ENCODE measurements at places on chromosomes 2 and 18.
A peak's percentile ranks its signal among the peaks of the same experiment; 100 is the strongest.

DNA sequence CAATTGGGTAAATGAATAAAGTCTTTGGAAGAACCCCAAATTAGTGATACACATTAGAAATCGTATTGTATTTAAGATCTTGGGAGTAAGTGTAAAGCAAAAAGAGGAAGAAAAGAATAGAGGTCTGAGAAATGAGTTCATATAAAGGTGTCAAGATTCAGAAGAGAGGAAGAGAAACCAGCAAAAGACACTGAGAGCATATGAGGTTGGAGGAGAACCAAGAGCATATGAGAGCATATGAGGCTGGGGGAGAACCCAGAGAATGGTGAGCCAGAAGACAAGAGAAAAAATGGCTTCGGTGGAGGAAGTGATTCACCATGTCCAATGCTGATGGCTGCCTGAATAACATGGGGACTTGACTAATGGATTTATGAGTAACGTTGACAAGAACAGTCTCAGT lies 620.1 kb upstream of the GCFC2 start:
- no peak for DNase-seq

DNA sequence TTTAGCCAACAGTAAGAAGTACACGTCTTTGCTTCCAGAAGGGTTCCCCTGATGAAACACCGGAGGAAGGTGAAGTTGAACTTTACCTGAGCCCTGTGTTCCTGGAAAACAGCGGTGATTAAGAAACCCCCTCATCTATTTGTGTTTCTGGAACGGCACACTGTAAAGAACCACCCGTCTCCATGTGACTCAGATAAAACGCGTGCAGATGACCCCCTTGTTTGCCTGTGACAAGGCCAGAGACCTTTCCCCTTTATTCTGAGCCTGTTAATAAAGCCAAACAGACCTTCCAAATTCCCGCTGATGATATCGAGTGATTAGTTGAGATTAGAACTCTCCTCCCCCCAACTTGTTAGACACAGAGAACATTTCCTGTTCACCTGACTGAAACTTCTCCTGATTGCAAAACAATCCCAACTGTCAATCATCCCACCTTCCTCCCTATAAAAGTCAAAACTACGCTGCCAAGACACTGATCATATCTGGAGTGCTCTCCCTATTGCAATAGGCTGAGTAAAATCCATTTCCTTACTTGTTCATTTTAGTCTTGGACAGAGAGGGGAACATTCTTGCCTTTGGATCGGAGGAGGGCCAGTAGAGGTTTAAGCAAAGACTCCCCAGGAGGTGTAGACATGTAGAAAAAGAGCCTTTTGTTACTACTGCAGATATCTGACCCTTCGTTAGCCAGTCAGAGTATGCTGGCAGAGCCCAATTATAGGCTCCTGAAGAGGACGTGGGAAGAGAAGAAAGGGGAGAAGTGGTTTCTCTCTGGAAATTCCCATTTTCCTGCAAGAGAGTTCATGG lies 914 bp upstream of the IWS1 start:
- DNase-seq: peak; percentile 72

DNA sequence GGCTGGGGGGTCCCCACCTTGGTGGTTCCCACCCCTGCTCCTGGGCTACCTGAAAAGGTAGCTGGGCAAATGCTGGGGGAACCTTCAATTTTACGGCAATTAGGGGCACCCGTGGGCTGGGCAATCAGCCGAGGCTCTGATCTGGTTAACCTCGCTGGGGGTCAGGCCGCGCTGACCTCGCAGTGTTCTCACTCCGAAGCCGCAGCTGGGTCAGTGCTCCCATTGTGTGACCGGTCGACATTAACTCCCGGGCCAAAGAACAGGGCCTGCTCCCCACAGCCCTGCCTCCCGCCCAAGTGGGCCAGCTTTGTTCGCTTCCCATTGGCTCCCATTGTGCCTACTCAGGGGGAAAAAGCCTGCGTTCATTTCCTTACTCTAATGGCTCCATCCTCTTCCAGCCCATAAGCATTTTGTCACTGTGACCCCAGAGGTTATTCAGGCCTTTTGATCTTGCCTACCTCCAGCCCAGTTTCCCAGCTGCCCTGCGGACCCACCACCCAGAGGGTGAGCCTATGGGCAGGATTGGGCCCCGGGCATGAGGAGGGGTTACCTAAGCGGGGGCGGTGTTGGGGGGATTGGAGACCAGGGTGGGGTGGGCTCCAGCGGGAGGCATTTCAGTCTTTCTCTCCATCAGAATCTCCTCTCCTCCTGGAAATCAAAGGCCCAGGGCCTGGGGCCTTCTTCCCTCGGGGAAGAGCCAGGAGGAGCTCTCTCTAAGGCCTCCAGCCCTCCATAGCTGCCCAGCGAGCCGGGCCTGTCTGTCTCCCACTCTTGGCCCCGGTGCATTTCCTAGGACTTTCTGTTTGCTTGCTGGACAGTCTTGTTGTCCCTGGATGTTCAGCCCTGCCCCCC lies 90.1 kb downstream of the MYCN start:
- DNase-seq: no peak

GRCh38 chr2:219441451-219442255 lies 7.0 kb downstream of the SPEG start:
- peak; percentile 18 for DNase-seq

- no peak for DNase-seq
These were observed 881.6 kb upstream of the PIK3C3 start for GRCh38 chr18:41073372-41073954.

DNA sequence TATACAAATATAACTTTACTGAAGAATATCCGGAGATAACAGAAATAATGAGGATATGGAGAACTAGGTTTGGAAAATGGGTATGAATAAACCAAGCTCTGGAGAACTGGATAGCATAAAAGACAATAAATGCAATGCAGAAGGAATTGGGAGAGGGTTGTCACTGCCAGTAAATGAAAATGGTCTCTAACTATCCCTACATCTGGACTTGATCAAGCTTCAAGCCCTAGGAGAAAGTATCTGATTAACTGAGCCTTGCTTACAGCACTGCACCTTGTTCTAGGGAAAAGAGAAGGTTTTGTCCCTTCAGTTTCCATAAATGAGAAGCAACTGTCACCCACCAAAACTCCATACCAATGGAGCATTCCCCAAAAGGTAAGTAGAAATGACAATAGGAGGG lies 514.6 kb upstream of the ZEB2 start:
- no peak for DNase-seq

DNA sequence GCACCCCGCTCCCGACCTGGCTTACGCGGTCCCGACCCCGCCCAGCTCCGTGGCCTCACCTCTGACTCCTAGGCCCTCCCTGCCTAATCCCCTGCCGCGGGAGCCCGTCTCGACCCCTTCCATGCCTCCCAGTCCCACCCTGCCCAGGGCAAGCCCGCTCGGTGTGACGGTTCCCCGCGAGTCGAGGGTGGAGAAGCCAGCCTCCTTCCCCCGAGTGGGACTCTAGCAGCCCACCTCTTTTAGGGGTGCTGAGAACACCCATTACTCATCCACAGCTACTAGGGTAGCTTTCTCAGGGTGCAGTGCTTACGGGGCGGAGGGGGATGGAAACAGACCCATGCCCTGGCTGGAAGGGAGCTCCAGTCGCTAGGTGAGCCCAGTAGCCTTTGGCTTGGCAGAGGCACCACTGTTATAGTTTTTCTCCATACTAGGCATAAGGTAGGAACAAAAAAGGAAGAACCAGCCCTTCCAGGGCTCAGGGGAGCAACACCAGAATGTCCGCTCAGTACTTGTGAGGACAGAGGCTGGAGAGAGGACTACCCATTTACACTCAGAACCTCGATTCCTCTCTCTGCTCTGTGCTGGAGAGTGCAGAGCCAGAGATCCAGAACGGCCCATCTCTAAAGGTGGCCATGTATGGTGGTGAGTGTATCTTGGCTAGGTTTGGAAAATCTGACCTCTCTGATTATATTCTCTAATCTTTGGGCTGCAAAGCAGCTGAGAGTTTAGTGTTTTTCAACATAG lies 606 bp downstream of the AGBL5 start:
- no peak for DNase-seq

DNA sequence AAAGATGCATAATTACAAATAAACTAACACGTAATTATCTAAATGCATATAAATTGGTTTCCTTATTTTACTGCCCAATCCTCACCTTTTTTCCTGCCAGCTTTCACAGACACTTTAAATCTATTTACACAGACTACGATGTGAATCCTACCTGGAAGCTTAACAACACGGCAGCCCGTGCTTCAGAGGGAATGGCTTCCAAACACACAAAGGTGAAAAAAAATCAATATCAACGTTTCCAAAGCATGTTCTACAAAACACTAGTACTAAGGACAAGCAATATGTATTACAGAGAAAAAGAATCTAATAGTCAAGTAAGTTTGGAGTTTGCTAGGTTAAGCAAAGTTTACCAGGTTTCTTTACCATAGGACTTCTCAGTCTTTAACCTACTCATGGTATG lies 4.4 kb downstream of the MAP4K3 start:
- no peak for DNase-seq

DNA sequence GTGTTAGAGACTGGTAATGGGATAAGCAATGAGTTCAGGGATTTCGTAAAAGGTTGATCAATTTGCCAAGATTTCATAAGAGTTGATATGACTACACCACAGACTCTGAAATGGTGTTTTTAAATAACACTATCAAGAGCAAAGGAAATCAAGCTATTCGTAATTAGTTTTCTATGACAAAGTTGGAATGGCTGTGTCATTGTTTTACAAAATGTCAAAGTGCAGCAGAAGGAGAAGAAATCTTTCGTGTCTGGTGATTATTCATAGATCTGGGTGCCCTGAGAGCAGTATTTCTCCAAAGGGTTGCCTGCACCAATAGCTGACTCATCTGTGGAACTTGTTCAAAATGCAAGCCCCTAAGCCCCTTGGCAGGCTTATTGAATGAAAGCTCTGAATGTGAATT lies 70.1 kb downstream of the NABP1 start:
- no peak for DNase-seq

DNA sequence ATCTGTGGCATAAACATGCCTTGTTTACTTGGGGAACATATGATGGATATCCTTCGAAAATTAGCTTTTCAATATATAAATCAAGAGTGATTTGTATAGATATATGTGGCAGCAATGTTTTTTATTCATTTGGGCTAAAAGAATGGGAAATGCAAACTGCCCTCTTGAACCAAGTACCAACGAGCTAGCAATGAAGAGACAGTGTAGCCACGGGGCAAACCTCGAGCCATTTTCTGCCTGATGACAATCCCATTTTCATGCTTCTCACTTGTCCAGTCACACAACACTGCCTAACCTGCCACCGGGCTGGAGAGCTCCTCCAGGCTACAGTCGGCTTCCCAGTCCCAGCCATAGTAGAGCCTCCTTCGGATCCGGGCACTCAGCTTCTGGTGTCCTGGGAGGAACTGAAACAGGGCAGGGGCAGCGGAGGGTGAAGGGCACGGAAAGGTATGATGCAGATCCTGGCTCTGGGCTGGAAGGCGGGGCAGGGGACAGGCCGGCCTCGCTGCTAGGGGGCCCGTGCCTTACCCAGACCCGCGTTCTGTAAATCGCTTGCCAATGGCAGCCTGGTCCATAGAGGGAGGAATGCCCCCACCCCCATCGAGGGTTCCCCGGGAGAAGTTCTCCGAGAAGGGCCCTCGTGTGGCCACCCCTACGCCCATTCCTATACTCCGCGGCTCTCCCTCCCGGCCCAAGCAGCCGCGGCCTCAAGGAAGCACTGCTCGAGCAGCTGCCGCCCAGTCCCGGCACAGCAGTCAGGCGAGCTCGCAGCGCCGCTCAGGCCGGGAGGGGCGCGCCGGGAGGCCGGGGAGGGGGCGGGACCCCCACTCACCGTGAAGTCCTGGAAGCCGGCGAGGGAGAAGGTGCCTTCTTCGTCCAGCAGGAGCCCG lies 552 bp downstream of the CNPPD1 start:
- DNase-seq: peak; percentile 21

GRCh38 chr18:32056613-32057358 lies 34.9 kb upstream of the RNF138 start:
- DNase-seq: no peak

DNA sequence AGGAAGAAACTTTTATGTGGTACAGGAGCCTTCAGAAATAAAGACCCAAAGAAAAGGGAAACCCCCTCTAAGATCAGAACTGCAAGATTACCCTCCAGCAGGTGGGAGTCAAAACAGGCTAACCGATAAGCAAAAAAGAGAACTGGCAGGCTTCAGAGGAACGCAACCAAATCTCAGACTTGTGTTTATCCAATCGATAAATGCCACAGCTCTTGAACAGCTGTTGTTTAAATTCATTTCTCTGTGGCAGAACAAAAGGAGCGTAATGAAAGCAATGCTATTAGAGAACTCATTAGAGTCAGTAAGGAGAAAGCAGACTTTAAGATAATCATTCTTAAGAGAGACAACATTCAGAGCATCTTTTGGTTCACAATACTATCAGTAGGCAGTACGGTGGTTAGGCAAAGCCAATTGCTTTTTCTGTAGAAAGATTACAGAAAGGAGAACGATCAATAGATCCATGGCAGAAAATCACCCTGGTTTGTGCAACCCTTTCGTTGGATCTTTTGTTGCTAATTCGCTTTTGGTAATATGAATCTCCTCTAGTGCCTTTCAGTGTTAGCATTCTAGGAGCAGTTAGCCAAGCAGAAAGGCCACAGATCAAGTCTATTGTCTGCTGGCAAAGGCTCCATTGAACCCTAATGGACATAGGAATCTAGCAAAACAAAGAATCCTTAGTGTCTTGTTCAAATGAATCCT lies 476.4 kb upstream of the CHST9 start:
- DNase-seq: no peak

DNA sequence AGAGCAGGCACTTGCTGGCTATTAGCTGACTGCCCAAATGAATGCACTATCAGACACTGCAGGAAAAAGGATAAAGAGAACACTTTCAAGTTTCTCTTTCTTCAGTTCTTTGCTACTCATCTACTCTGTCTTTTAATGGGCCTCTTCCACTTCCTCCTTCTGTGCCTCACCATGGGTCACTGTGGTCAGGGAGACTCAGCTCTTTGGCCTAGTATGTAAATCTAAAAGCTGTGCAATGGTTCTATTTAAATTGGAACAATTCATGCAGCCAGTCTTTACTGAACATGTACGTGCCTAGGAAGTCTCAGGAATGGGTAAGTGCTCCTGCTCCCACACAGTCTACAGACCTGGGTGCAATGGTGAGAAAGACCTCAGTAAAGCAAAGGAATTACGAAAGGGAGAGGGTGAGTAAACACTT lies 79.1 kb upstream of the DNMT3A start:
- DNase-seq: no peak

GRCh38 chr2:159803235-159803962 lies 5.4 kb upstream of the CD302 start:
- DNase-seq: no peak

DNA sequence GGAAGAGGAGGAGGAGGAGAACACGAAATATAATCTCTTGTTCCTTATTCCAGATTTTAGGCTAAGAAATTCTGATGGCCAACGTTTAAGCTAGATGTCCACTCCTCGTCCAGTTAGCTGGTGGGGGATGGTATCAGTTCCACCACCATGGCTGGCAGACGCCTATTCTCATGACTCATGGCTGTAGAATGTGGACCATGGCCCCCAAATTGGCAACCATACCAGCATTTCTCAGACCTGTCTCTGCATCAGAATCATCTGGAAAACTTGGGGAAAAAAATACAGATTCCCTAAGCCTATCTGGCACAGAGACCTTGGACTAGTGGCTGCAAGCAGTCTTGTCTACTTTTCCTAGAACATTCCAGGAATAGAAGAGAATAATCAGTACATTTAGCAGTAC lies 267.7 kb upstream of the SIX2 start:
- no peak for DNase-seq

GRCh38 chr2:3659447-3660432 lies 1.7 kb downstream of the ALLC start:
- no peak for DNase-seq

- DNase-seq: no peak
These were observed 19.2 kb downstream of the E2F6 start for GRCh38 chr2:11446733-11447248.

Data from LoVo (cell line).